ENCODE measurements at places on chromosomes 3 and 15. TPM values are rescaled to one million over a fixed set of nuclear protein-coding genes. Genes with fewer than 3 reads are reported as not detected.

GOLGA6L24 gene
- not detected for total RNA-seq

SNTN gene
- total RNA-seq: not detected

ATP2B2 gene
- not detected for total RNA-seq

CPLX3 gene
- not detected for total RNA-seq

ASB14 gene
- not detected for total RNA-seq

GRM7 gene
- not detected for total RNA-seq

ZIC1 gene
- 0.06 TPM for total RNA-seq

MESP1 gene
- 1.5 TPM for total RNA-seq

GAP43 gene
- total RNA-seq: 0.18 TPM

Data from glomerular endothelial cell (primary cell).